ENCODE measurements at places on chromosomes 7 and 10.

GRCh38 chr10:93917821-93918220 is 24.0 kb downstream of the SLC35G1 start:
- no peak for DNase-seq

DNA sequence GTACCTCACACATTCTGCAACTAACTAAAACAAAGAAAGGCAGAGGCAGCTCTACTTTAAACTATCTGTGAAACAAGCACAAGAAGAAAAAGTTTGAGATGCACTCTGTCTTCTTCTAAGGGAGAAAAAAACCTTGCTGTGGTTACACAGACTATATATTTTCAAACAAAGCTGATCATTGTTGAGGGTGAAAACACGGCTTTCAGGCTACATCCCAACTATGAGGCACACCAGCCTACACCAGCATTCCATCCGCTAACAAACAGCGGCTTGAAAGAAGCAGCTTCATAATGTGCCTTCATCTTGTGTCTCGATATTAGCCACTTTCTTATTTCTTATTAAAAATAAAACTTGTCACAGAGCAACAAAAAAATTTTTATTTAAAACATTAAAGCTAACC is 79.1 kb downstream of the USP6NL start:
- DNase-seq = no peak

GRCh38 chr10:88226071-88226659 is 357.0 kb downstream of the RNLS start:
- no peak for DNase-seq

DNA sequence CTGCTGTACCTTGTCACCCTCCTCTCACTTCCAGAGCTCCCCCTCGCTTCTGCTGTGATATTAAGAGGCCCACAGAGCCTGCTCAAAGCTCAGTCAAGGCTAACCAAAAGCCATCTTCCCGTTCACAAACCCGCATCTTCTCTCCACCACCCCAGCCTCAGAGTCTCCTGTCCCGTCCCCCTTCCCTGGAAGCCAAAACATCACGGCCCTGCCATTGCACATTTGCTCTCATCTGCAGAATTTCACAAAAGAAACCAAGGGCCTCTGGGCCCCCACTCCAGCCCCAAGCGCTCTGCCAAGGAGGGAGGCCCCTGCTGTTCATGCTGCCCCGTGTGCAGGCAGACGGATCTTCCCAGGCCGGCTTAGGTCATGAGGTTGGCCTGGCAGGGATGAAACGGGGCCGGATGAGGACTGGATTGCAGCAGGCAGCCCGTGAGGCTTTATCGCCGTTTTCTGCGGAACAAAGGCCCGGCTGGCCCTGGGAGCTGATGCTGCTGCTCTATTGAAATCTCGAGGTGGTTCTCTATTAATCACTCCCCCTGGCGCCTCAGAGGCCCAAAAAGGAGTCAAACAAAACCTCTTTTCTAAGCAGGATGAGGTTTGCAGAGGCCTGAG is 31.6 kb upstream of the FOXK1 start:
- peak; percentile 52 for DNase-seq

DNA sequence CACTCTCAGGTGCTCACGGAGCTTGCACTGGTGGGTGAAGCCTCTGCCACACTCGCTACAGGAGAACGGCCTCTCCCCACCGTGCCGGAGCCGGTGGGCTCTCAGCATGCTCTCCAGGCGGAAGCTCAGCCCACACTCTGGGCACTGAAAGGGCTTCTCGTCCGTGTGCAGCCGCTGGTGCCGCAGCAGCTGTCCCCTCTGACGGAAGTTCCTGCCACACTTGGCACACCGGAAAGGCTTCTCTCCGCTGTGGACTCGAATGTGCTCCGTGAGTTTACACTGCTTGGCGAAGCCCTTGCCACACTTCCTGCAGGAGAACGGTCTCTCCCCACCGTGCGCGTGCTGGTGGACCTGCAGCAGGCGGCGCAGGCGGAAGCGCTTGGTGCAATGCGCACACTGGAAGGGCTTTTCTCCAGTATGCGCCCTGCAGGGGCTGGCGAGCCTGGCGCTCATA is 19.3 kb downstream of the ZNF786 start:
- DNase-seq = peak; percentile 20

DNA sequence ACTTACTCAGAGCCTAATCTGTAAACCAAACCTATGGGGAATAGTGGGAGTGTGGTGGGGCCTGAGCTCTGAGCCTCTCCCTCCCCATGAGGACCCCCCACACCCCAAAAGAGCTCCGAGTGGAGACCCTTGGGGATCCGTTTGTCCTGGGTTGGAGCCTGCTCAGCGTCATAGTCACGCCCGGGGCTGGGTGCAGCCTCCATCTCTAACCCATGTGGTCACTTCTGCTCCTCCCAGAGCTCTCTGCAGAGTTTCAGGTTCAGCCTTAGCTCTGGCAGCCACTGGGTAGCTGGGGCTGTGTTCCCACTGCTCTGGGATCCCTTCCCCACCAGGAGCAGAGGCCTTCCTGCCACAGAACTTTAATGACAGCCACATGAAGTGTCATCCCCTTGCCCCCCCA is 25.9 kb downstream of the PFKFB3 start:
- no peak for DNase-seq

- DNase-seq = no peak
Measured at GRCh38 chr7:78072201-78072590, 273.6 kb downstream of the PHTF2 start.

DNA sequence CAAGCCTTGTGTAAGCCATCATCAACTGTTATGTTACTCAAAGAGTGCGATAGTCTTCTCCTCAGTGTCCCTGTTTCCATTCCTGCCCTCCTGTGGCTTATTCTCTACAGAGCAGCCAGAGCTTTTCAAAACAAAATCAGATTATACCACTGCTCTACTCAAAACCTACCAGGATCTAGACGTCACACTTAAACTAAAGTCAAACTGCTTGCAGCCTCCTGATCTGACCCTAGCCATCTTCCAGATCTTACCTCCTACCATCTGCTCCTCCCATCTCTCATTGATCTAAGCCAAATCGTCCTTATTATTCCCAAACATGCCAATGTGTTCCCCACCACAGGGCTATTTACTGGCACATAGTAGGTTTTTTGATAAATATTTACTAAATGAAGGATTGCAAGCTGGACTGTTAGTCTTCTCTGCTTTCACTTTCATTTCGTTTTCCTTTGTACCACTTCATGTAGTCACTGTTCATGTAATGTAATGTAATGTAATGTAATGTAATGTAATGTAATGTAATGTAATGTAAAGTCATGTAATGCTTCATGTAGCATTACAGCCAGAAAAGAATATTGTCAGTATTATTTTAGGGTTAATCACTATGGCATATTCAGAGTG is 116.1 kb downstream of the GPR37 start:
- DNase-seq = no peak

DNA sequence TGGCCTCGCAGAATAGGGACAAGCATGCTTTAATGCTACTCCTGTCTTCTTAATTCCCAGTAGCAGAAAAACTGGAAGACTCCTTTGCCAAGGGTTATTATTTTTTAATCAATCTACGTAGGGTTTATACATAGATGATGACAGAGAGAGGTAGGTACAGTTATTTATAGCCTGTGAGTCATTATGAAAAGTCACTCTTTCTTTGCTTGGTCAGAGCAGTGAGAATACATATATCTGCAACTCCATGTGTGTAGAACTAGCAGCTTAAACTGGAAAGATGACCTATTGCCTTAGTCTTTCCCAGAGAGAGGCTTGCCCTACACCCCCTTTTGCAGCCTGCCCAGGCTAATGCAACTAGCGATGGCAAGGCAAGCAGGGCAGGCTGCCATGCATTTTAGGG is 1050.6 kb downstream of the NRG3 start:
- DNase-seq = no peak

DNA sequence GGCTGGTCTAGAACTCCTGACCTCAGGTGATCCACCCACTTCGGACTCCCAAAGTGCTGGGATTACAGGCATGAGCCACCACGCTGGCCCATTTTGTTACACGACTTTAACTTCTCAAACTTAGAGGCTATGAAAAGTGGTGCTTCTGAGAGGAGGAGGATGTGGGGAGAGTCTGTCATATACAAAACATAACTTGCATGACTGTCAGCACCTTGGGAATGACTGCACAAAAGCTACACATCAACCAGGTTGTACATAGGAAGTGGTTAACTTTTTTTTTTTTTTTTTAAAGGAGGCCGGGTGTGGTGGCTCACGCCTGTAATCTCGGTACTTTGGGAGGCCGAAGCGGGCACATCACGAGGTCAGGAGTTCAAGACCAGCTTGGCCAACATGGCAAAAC is 43.4 kb upstream of the GSDME start:
- no peak for DNase-seq

GRCh38 chr7:112523871-112524270 is 43.1 kb downstream of the LSMEM1 start:
- DNase-seq = no peak

DNA sequence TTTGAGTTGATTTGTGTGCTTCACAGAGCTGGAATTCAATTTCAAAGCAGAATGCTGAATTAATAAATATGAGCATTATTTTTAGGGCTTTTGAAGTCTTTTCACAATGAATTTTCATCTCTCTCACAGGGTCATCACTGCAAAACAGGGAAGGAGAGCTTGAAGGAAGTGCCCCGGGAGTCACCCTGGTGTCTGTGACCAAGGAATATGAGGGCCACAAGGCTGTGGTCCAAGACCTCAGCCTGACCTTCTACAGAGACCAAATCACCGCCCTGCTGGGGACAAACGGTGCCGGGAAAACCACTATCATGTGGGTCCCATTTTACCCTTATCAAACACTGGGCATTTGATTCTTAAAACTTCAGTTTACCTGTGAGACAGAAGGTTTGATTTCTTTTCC is 217.7 kb downstream of the ABCA13 start:
- DNase-seq = no peak

- no peak for DNase-seq
Measured at GRCh38 chr7:8422177-8422576, 11.2 kb upstream of the NXPH1 start.

- peak; percentile 57 for DNase-seq
Measured at GRCh38 chr10:75410132-75411005, 8.8 kb upstream of the ZNF503 start.

DNA sequence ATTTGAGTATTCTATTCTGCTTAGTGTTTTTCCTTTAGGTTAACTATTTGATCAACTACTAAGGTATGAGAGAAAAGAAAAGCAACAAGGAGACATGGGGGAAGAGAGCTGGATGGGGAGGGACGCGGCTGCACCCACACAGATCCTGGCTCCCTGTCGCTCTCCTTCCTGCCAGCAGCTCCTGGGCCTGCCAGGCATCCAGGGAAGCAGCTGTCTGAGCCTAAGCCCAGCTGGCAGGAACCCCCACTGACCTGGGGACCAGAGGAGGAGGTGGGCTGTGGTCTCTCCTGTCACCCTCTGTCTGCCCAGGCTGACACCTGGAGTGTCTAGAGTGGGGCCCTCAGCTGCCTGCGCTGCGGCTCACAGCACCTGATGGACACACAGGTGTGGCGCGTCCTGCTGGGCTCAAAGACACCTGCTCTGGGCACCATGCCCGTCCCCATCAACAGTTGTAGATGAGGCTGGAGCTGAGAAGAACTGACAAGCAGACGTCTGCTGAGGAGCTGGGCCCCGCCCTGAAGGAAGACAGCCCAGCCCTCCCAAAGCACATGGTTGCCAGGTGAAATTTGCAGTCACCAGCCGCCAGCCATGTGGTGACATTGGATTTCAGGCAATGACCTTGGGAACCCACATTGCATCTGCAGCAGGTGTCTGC is 207.9 kb downstream of the PLXNA4 start:
- no peak for DNase-seq

DNA sequence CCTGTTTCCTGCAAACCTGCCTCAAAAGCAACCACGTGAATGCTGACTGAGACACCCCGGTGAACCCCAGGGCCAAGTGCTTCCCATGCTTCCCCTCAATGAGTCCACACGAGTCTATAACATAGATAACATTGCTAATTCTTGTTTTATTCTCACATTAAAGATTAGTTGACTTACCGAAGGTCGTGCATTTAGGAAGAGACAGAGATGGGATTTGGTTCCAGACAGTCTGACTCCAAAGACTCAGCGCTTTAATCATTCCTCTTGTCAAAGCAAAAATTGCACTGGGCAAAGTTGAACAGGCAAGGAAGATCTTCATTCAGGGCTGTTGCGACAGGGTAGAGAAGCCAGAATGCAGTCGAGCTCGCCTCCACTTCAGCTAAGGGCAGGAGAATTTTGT is 435.6 kb upstream of the C7orf33 start:
- DNase-seq = no peak

DNA sequence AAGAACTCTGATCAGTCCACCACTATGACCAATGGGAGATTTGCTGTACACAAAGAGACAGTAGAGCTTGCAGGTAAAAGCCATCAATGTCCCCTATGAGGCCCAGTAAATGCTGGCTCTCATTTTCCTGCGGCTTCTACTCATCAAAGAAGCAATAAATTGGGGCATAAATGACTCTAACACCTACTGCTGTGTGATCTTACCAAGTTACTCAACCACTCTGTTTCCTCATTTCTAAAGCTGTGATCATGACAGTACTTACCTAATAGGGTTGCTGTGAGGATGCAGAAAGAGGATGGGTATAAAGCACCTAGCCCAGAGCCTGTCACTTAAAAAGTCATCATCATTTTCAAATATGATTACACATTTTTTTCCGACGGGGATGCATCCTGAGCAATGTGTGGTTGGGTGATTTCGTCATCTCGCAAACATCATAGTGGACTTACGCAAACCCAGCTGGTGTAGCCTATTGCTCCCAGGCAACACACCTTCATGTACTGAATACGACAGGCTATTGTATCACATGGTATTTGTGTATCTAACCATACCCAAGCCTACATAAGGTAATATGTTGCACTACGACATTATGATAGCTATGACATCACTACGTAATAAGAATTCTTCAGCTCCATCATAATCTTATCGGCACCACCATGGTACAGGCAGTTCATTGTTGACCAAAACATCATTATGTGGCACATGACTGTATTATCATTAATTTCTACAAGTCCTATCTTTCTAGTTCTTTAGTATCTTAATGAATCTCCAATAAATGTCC is 7.1 kb upstream of the MGMT start:
- DNase-seq = no peak

- no peak for DNase-seq
Measured at GRCh38 chr7:49780953-49781352, 7.5 kb downstream of the VWC2 start.

- DNase-seq = no peak
Measured at GRCh38 chr7:101781439-101781838, 36.0 kb upstream of the CUX1 start.

DNA sequence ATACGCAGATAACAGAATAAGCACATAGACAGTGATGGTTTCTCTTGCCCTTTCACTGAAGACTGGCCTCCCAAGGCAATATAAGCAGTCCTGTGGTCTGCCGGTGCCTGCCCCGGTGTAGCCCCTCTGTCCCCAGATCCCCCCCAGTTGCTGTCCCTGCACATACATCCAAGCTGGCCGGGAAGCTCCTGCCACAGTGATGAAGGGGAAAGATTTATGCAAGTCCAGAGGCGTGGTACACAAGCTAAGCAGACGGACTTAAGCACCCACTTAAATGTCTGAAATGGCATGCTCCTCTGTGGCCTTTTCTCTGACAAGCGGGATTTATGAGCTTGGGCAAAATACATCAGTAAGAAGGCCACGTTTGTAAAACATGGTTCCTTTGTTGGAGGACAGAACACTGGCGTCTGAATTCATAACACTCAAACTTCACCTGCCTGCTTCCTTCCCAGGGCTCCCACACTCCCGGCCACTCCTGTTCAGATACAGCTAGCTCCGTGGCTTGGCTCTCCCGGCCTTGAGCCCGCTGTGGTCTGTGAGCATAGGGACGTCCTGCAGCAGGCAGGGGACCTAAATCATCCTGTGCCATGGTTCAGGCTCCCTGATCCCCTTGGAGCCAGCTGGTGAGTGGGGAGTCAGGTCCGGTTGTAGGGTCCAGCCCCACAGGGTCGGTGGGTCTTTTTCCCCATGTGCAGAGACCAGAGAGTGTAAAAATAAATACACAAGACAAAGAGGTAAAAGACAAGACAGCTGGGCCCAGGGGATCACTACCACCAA is 61.7 kb upstream of the PPP2R2D start:
- DNase-seq = peak; percentile 7

All from femur (tissue), 1 donor.